ENCODE measurements at places on chromosomes 4 and X.

- no peak for DNase-seq
Observed at GRCh38 chr4:66071911-66072310, 401.6 kb upstream of the EPHA5 start.

- no peak for DNase-seq
Observed at GRCh38 chrX:1614927-1615326, at the start of gene ASMT. ASMT (plus strand) TSS chrX:1615059; CDS start chrX:1615200, 141 bp downstream.

DNA sequence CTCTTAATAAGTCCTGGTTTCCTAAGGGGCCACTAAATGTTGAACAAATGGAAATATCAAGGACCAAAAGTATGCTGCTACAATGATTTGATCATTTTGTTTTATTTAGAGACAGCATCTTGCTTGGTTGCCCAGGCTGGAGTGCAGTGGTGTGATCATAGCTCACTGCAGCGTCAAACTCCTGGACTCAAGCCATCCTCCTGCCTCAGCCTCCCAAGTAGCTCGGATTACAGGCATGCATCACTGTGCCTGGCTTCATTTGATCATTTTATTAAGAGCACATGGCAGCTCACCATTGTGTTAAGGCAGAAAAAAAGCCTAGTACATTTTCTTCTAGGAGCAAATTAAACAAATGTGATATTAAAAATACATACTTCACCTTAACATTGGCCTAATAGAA lies 52.7 kb downstream of the DCLK2 start:
- no peak for DNase-seq

DNA sequence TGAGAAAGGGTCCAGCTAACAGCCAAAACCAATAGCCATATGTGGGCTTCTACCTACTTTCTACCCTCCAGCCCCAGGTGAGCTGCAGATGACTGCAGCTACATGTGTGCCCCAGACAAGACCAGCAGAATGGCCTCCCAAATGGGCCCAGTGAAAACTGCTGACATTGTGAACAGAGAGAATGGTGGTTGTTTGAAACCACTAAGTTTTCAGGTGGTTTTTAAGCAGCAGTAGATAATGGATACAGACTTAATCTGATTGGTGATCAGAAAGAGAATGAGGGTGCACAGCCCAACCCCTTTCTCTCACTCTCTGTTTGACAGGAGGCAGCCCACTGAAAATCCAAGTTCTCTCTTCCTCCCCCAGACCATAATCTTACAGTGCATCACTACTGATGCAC lies 42.5 kb upstream of the BBS12 start:
- no peak for DNase-seq

- no peak for DNase-seq
Observed at GRCh38 chr4:11973270-11973669, 544.6 kb upstream of the HS3ST1 start.

DNA sequence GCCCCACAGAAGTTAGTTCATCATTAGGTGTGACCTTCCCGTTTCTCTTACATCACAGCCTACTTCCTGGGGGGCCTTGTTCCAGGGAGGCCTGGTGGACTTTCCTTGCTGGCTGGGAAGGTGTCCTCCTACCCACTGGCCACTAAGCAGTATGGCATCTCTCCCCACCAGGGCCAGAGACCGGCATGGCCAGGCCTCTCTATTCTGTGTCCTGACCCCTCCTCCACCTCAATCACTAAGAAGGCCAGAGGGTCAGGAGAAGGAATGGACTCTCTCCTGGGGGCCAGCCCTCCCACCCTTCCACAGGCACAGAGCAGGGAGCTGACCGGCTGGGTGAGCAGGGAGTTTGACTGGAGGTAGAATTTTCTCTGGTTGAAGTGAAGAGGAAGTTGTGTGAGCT lies 81.9 kb downstream of the PJA1 start:
- no peak for DNase-seq

DNA sequence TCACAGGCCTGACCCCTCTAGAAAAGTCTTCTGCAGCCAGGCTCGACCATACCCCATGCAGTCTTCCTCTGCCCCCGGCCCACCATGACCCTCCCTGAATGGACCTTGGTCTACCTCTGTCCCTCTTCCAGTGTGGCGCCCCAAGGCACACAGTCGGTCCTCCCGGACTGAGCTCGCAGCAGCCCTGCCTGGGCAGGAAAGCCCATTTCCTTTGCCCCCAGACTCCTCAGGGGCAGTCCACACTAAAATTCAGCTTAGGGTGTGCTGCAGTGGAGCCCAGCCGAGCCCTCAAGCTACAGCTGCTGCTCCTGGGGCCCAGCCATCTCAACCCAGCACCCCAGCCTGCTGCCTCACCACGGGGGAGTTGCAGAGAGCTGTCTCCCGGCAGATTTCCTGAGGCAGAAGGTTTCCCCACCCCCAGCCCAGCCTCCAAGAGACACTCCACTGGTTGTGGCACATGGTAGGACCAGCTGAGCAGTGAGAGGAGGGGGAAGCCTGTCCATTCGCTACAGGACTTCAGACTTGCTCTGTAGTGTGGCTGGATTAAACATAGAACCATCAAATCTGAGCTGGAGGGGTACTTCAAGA lies 37.5 kb upstream of the IQSEC2 start:
- no peak for DNase-seq

DNA sequence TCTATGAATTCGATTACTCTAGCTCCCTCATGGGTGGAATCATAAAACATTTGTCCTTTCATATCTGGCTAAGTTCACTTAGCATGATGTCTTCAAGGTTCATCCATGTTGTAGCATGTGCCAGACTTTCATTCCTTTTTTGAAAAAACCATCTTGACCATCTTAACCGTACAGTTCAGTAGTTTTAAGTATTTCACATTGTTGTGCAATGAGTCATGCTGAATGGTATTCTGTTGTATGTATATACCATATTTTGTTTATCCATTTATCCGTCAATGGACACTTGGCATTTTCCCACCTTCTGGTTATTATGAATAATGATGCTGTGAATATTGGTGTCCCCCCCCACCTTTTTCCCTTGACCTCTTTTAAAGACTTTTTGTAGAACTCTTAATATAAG lies 72.4 kb upstream of the TLR2 start:
- no peak for DNase-seq

GRCh38 chrX:19647731-19648588 lies 132.7 kb upstream of the MAP3K15 start:
- DNase-seq, result no peak

DNA sequence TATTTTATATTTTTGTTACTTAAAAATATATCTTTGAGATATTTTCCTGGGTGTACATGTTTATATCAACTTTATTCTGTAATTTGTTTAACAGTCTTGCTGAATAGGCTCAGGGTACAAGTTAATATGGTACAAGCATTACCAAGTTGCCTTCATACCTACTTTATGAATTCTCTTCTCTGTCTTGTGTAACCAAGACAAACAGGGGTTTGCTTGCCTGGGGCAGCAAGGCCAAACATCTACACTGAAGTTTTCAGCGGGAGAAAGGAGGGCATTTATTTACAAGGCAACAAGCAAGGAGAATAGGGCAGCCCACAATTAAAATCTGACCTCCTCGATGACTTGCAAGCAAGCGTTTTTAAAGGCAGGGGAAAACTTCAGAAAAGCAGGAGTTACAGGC lies 24.2 kb downstream of the PPP4R3C start:
- DNase-seq, result no peak

Data from stimulated activated CD8-positive, alpha-beta memory T cell treated with anti-CD3 and anti-CD28 coated beads, Interleukin-7, amount 100 ng/mL, for 24 hours (primary cell).